ENCODE measurements at places on chromosomes 2 and 18.

GRCh38 chr2:175207741-175208438 lies 26.4 kb upstream of the ATP5MC3 start:
- DNase-seq, result no peak

DNA sequence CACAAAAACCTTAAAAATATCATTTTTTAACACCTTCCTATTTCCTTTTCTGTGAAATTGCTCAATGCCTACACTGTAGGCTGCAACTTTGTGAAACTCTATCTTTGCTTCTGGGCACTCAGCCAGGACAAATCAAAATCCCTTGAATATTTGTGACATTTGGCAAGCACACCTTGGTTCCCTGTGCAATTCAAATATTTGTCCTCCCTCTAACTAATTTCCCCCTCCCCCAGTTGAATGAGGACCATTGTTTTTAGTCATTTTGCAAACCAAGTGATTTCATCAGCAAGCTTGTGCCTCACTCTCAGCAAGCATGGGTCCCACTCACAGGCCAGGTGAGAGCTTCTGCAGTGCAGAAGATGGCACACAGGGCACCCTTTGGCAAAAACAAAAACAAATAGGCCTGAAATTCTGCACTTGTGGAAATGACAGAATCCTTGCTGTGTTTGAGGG lies 541.5 kb downstream of the CNTNAP5 start:
- DNase-seq, result no peak

- no peak for DNase-seq
These were observed 58.8 kb upstream of the HDAC4 start for GRCh38 chr2:239459606-239460005.

- peak; percentile 49 for DNase-seq
These were observed 135.4 kb downstream of the LAMA3 start for GRCh38 chr18:23824669-23825068.

DNA sequence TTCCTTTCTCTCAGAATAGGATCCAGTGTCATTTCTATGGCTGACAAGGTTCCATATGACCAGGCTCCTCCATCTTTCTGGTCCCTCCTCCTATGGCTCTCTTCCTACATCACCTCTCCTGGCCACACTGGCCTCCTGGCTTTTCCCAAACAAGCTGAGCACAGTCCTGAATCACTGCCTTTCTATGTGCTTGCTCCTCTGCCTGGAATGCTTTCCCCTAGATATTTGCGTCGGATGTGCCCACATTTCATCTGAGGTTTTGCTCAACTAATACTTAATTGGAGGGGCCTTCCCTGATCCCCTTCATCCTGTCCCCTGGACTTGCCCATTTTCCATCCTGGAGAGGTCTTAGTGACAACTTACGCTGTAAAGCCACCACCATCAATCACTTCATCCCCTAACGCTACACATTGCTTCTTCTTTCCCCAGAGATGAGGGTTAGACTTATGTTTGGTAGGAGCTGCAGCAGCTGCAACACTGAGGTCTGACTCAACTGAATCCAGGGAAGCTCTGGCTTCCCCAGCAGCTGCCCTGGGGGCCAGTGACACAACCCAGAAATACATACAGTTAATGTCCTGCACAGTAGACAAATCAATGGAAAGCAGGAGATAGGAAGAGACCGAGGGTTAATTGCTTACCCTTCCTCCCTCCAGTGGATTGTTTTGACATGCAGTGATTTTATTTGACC lies 42.9 kb downstream of the QPCT start:
- peak; percentile 85 for DNase-seq

DNA sequence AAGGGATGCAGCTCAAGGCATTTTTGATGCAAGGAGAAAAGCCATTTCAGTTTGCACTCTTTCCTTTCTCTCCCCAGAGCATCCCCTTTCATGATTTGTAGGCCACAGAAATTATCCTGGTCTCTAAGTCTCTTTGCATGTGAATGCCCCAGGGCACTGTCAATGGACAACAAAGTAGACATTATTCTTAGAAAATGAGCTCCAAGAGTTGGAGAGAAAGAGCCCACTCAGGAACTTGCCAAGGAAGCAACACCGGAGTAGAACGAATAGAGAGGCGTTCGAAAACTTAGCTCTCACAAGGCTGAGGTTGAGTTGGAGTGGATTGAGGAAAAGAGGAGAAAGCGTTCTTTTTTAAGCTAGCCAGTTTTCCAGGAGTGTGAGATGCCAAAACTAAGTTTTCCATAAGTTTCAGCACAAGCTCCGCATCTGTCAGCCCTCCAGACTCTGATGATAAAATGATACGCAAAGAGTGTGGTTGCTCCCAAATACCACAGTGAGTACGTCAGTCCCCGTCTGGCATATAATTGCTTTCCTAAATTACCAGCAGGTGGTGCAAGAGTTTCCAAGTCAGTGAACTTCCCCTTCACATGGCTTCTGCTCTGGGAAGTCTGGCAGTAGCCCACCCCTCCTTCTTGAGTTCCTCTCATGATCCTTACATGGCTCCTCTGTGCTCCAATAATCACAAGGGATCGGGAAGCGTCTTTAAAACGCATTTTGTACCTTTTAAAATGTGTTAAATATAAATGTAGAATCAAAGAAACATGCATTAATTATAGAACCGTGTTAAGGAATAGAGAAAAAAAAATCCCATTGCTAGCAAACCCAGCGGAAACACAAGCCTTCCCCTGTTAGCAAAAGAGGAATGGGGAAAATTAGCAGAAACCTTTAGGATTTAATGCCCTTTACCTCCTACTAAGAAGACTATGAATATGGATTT lies 1060.6 kb upstream of the FANCL start:
- peak; percentile 73 for DNase-seq

DNA sequence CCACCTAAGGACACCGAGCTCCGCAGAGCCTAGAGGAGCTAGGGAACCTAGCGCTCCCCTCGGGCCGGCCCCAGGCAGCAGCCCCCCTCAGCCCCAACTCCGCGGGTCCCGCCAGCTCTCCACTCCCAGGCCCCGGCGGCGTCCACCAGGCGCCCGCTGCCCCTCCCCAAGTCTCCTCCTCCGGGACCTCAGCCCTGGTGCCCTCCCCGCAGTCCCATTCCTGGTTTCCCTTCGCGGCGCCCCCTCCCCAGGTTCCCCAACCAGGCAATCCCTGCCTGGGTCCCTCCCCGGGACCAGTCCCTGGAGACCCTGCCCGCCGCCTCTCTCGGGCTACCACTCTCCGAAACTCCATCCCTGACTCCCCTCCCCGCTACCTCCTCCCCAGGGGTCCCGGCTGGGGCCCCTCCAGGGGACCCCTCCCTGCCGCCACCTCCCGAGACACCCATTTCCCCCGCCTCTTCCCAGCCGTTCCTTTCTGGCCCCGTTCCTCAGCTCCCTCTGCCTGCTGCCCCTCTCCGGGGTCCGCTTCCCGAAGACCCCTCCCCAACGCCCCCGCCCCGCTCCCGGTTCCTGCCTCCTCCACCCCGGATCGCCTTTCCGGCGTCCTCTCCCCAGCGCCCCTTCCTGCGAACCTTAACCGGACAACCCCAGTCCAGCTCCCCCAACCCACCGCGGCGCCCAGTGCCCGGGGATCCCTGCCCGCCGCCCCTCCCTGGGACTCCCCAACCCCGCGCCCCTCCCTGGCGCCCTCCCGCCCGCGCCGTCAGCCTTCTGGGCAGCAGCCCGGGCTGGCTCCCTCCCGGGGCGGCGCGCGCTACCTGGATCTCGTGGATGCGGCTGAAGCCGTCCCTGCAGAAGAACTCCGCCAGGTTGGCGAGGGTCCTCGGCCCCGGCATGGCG lies 678 bp downstream of the CYP27C1 start:
- DNase-seq, result no peak

DNA sequence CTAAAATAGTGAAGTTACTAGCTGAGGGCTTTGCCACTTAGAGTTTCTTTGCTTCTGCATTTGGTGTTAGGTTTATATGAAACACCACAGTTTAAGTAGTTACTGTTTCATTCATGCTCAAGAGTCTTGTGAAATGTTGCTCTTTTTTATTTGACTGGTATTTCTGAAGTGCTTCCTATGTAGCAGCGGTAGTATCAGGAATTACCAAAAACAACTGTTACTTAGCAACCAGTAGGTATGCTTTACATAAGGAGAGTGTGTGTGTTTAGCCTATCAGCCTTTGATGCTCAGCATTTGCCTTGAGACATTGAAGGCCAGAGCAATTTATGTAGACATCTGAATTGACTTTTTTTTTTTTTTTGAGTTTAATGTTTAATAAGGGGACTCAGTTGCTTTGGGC lies 3.6 kb downstream of the DIS3L2 start:
- DNase-seq, result no peak

DNA sequence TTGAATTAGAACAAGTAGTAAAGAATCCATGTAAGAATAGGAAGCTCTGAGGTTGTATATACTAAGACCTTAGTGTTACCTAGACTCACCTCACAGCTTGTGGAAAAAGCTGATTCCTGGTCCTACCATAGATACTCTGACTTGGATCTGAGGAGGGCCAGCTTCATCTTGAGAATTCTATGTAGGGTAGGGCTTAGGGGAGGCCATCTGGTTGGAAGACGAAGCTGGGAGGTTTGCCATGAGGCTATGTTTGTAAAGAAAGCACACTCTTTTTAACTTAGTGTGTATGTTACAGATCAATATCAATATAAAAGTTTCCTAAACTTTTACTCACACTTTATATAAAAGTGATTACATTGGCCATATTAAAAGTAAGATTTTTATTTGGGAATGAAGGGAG lies 77.1 kb upstream of the GALNT5 start:
- DNase-seq, result no peak

- DNase-seq, result no peak
These were observed 133.2 kb downstream of the ARHGAP15 start for GRCh38 chr2:143262389-143262788.

- DNase-seq, result no peak
These were observed 28.9 kb upstream of the ITGA6 start for GRCh38 chr2:172398440-172398839.

DNA sequence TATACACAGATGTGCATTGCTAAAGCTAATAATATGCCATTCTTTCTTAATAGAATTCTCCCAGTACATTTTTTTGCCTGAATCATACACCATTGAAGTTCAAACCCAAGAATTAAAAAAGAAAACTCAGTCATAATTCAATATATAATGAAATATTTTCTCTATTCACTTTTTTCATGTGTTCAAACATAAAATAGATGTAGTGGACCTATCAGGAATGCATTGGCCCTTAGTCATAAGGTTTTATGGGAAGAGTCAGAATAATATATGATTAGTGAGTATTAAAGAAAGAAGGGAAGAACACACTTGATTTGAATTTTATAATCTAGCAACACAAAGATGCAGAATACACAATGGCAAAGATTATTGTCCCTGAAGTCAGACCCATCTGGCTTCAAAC lies 297.0 kb upstream of the COL3A1 start:
- peak; percentile 46 for DNase-seq

DNA sequence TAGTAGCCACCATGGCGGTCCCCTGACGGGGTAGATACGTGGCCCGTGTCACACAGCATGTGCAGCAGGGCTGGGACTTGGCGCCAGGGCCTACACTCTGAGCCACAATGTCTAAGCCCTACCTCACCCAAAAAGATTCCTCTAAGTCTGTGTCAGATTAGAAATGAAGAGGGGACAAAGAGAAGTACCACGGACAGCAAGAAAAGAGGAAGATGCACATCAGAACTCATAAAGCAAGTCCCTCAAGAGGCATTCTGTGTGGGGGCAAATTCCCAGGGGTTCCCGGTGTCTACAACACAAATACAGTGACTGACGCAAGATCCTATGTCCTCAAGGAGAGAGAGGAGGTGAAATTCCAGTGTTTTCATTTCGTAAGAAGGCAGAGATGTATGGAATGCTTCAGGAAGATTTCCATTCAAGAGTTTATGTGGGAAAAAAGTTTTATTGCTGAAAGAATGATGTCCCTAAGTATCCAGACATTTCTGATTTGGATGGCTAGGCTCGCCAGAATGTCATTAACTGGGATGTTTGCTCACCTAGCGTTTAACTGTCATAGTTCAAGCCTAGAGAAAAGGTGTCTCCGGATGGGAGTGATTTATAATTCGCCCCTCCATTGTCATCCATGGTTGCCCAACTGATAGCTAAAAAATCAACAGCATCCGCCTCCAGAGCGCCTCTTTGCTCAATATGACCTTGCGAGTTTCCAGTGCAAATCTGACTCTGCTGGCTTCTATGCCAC lies 75.6 kb upstream of the CHMP1B start:
- no peak for DNase-seq

- no peak for DNase-seq
These were observed 1438.1 kb downstream of the DPP10 start for GRCh38 chr2:115880558-115880957.

- DNase-seq, result no peak
These were observed 78.3 kb downstream of the SH3BP4 start for GRCh38 chr2:235030126-235030525.

DNA sequence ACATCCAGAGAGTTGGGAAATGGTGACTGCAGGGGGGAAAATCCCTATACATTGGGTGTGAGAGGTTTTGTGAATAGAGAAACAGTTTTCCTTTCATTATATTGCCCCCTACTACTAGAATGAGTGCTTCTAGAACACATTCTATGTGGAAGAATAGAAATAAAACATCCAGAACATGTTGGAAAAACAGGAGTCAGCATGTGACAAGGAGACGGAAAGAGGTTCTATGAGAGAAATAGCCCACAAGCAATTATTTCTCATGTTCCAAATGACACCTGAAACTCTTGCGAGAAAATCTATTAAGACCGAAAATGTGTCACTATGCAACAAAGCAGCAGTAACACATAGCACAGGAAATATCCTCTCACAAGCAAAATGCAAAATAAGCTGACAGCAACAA lies 202.7 kb upstream of the SPOPL start:
- DNase-seq, result no peak

DNA sequence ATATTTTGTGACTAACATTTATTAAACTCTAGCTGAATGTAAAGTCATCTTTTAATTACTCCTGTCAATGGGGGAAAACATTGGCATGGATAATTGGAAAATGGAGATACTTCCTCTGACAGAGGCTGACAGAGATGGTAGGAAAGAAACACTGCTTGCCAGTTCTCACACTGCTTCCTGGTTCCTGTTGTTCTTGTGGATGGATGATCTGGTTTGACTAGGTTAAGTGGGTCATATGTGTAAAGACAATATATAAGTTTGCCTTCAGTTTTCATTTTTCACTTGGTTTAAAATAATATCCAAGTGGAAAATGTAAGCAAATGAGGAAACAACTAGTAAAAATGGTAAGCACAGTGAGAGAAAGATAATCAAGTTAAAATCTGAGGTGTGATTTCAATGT lies 188.8 kb upstream of the CWC22 start:
- DNase-seq, result no peak

DNA sequence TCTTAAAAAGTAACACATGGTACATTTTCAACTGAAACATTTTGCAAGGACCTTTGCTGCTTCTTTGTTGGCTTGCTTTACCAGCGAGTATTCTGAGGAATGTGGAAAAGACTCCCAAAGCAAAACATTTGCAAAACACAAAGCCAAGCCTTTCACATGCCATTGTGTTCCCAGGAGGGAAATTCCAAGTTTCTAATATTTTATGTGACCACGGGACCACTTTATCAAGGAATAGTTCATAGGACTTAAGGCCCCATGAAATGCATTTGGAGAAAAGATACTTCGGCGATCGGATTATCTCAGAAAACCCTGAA lies 26.2 kb downstream of the CYP27C1 start:
- DNase-seq, result no peak

DNA sequence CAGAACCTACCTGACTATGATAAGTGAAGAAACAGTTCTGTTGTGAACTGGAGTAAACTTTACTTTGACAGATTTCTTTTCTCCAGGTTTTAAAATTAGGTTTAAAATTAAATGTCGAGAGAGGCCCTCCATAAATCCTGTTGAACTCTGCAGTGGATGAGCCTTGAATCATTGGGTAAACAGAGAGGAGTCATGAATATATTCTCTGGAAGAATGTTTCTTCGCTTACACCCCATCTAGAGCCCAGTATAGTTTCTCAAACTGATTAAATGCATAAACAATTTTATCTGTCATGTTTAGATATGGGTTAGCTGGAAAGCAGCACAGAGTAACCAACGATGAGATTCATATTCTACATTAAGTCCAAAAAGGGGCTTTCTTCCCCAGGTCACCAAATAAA lies 84.0 kb downstream of the ZAP70 start:
- DNase-seq, result no peak
